ENCODE measurements at places on chromosomes 3 and 15.

DNA sequence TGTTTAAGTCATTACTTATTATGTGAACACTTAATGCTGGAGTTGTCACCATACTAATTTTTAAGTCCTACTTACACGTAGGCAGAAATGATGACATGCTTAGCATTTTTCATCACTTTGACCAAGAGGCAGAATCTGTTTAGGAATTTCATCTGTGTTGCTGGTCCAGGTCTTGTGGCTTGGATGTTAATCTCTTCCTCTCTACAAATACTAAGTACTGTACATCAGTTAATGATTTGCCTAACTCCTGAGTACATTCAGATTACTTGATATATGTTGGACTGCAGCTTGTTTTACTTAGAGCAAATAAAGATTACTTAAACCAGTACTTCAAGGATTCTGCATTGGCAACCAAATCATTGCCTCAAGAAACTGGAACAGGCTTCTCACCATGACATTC, 8.6 kb downstream of the SNRK start:
- no peak for DNase-seq

- no peak for DNase-seq
These were observed 40.5 kb downstream of the STT3B start for GRCh38 chr3:31573036-31573779.

DNA sequence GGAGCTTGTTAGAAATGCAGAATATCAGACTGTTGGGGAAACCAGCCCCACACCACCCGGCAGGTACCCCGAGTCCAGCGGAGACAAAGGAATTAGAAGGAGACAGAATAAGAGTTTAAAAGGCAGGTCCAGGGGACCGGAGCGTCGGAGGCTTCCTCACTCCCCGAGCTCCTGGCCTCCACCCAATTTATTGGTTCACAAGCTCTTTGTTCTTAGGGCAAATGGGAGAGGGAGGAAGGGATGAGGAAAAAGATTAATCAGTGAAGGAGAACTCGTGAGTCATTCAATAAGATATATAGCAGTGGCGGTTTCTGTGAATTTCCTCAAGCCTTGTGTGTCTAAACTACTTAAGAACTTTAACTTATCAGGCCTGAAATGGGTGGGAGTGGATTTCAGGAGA, 32.1 kb upstream of the WDR72 start:
- DNase-seq = no peak

GRCh38 chr15:101025896-101026631, 106.9 kb downstream of the LRRK1 start:
- DNase-seq = no peak

GRCh38 chr15:76791511-76791910, 113.6 kb downstream of the SCAPER start:
- no peak for DNase-seq

GRCh38 chr15:93613386-93613785, 524.4 kb upstream of the RGMA start:
- DNase-seq = no peak

- no peak for DNase-seq
These were observed 6.6 kb upstream of the STAC start for GRCh38 chr3:36373666-36374065.

DNA sequence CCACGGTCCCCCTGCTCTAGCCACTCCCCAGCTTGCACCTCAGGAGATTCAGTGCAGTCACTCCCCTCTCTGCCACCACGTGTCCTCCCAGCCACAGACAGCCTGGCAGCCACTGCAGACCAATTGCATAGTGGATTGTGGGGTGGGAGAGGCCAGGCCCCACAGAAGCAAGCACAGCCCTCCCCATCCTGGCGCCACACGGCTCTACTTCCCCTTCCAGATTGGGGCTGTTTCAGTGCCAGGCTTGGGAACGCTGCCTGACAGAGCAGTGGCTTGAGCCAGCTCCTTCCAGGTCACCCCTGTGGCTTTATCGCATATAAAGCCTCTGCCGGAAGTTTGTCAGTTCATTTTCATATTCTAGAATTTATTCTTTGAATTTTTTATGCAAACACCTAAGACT, 90.7 kb downstream of the TMEM266 start:
- DNase-seq = no peak

DNA sequence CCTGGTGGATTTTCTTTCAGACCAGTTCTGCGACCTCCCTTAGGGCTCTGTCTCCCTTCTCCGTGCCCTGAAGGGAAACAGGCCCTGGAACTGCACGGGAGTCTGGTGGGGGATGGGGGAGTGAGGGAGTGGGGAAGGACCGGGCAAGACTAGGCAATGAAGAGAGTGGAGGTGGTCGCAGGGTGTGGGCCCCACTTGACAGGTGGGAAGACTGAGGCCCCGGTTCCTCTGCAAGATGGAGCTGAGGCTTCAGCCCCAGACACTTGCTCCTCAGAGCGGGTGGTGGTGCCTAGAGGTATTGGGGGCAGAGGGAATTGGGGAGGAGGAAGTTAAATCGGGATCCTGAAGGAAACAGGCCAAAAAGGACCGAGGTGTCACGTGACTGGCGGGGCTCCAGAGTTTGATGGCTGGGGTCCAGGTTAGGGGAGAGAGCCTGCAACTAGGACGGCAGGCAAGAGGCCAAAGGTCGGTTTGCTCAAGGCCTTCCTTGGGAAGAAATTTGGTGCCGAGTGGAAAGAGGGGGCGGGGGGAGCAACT, 597 bp upstream of the CAMK1 start:
- DNase-seq = no peak

DNA sequence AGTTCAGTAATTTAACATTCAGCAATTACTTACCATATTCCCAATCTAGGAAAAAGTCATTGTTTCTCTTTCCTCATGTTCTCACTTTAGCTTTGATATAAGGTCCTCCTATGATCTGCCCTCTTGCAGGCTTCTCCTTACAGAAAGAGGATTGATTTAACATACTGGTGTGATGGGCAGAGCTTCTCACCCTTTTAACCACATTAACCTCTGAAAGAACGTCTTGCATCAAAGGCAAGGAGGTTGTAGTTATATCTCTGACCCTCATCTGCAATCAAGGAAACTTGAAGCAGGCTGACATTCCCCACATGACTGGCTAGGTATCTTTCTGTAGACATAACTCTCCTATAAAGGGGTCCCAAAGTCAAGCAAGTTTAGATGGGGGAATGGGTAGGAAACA, 39.5 kb downstream of the BTLA start:
- no peak for DNase-seq

- DNase-seq = no peak
These were observed 53.0 kb upstream of the ROPN1 start for GRCh38 chr3:124044956-124045355.

- DNase-seq = no peak
These were observed 461.4 kb downstream of the NSUN3 start for GRCh38 chr3:94524102-94524919.

DNA sequence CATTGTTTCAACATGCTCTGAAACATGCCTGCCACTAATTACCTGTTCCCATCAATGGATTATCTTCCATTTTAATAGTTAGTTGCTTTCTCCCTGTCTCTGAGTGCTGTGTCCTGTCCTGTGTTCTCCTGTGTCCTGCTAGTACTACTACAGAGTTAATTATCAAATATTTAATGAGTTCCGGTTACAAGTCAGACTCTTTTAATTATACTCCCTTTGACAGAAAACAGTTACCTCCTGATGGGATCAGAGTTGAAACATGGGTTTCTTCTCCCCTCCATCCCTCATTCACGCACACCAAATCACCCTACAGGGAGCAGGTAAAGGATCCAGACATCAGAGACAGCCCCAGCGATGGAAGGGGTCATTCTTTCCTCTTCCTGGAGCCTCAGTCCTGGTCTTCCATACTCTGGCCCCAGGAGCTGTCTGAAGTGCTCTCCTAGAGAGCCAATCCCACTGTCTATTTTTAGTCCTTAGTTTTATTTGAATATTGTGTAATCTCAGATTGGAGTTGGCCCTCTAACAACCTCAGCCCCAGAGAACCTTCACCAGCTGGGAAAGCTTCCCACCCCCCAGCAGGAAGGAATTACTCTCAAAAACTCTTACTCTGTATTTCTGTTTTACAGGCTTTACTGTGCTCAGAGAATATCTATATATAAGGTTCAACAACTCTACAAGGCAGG, 137.0 kb upstream of the C2CD4B start:
- no peak for DNase-seq

GRCh38 chr3:14279626-14280061, 101.0 kb downstream of the LSM3 start:
- DNase-seq = no peak

GRCh38 chr15:31324806-31325594, 1.6 kb upstream of the KLF13 start:
- DNase-seq = no peak

DNA sequence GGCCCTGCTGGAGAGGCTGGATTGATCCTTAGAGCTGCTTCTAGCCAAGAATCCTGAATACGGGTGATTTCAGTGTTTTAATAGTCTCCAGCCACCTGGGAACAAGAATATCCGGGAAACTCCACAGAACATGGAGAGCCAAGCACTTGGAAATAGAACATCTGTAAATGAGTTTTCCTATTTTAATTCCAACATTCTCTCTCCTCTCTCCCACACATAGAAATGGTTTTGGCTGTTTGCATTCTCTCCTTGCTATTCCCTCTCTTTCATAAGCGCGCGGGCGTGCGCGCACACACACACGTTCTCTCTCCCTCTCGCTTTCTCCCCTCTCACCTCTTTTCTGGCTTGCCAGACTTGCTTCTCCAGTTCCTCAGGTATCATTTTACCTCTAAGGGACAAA, 50.6 kb downstream of the GADL1 start:
- no peak for DNase-seq

DNA sequence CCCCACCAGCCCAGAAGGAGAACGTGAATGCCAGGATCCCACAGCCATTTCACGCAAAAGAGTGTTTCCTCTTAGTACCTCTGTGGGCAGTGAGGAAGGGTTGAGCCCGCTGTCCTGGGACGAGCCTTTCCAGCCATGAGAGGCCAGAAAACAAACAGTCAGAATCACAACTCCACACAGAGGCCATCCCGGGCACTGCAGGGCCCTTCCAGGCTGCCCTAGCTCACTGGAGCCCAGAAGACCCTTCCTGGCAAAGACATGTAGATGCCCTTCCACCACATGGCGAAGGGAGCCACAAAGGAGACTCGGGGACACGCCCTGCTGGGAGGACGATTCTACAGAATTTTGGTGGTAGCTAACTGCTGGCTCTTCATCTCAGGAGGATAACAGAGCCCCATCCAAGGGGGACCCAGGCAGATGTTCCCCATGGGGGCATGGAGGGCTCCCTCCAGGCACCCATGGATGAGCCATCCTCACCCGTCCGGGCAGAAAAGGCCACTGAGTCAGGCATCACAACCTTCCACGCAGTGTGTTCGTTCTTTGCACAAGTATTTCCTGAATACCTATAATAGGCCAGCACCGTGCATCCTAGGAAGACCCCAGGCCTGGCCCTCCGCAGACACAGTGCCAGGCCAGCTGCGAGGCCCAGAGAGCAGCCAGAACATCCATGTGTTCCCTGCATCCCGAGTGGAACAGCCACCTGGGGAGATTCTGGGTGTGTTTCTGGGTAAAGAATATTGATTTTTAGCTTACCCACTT, 47.2 kb downstream of the SLC12A8 start:
- no peak for DNase-seq

GRCh38 chr3:36379872-36380220, 458 bp upstream of the STAC start:
- DNase-seq = no peak

- no peak for DNase-seq
These were observed 1.3 kb downstream of the RPL22L1 start for GRCh38 chr3:170868577-170869238.

DNA sequence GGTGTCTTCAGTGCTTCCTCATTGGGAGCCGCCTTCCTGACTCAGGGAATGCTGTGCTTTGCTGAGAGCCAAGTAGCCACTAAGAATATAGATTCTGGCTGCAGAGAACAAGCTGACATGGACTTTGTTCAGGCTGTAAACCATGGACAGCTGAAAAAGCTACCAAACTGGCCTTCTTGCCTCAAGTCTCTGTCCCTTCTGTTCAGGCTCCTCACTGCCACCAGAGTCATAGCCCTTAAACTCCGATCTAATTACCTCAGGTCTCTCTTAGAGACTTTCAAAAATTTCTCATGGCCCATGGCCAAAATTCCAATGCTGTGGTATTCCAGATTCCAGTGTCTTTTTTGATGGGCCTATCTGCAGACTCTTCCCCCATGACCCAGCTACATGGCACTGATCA, 19.4 kb upstream of the PTX3 start:
- no peak for DNase-seq

- DNase-seq = no peak
These were observed 27.5 kb upstream of the THRB start for GRCh38 chr3:24522146-24522579.

DNA sequence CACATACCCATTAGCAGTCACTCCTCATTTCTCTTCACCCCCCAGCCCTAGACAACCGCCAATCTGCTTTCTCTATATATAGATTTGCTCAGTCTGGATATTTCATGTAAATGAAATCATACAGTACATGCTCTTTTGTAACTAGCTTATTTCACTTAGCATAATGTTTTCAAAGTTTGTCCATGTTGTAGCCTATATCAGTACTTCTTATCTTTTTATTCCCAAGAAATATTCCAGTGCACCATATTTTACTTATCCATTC, 3.1 kb downstream of the MAP3K13 start:
- DNase-seq = no peak

- no peak for DNase-seq
These were observed 253.2 kb upstream of the LRTM1 start for GRCh38 chr3:55180936-55181535.

DNA sequence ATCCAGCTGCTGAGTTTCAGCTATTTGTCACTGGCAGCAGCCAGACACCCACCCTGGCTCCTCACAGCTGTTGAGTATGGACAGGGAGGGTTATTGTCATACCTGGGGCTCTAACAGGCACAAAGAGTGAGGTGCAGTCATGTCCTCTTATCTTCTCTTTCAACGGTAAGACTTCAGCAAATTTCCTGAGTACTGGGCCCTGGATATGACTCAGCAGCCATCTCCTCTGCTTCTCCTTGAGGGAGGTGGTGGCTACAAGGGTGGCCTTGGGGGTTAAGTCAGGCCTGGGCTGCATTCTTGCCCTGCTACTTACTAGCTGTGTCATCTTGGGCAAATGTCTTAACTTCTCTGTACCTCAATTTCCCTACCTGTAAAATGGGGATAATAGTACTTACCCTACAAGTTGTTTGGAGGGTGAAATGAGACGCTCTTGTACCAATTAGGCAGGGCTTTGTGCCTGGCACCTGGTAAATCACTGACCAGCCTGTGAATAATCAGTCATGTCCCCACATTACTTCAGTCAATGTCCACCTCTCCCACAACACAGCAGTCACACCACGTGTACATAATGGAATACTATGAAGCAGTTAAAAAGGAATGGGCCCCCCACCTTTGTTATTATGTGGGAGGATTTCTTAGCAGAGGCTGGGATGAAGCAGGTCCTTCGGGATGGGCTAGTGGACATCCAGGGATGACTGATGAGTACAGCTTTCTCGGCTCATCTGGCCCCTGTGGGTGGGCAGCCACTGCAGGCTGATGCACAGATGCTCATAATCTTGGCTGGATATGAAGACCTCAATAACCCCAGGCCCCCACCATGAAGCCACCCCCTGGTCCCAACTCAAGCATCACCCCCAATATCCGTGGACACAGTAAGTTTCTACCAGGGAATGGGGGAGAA, 528.8 kb downstream of the SHQ1 start:
- no peak for DNase-seq

- DNase-seq = no peak
These were observed 11.6 kb upstream of the SEMA5B start for GRCh38 chr3:123039178-123039577.

Measured in activated naive CD4-positive, alpha-beta T cell treated with anti-CD3 and anti-CD28 coated beads, Interleukin-2, amount 50 U/mL, for 72 hours (primary cell).